ENCODE measurements at places on chromosomes 13 and 19.

DNA sequence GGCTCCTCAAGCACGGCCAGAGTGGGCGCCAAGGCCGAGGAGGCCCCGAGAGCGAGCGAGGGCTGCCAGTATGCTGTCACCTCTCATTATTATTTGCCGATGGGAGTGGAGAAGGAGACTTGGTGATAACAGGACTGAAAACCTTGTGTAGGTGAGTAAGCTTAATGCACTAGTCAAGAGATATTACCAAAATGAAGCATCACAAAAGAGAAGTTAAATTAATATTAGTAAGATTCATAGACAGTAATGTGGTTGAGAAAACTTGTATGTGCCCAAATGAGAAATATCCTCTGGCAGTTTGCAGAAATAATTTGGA is 204.5 kb upstream of the SLITRK1 start:
- no peak for DNase-seq

DNA sequence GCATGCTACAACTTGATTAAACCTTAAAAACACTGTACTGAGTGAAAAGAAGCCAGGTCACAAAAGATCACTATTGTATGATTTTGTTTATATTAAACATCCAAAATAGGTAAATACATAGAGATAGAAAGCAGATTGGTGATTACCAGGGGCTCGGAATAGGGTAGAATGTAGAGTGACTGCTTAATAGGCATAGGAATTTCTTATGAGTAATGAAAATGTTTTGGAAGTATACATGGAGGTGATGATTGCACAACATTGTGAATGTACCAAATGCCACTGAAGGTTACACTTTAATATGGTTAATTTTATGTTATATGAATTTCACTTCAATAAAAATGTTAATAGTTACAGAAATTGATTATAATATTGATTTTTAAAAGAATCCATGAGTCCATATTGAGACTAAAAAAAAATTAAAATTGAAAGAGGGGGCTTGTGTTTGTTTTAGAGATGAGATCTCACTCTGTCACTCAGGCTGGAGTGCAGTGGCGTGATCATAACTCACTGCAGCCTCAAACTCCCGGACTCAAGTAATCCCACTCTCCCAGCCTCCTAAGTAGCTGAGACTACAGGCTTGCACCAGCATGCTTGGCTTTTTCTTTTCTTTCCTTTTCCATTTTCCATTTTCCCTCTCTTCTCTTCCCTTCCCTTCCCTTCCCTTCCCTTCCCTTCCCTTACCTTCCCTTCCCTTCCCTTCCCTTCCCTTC is 85.1 kb downstream of the FNDC3A start:
- DNase-seq, result no peak

DNA sequence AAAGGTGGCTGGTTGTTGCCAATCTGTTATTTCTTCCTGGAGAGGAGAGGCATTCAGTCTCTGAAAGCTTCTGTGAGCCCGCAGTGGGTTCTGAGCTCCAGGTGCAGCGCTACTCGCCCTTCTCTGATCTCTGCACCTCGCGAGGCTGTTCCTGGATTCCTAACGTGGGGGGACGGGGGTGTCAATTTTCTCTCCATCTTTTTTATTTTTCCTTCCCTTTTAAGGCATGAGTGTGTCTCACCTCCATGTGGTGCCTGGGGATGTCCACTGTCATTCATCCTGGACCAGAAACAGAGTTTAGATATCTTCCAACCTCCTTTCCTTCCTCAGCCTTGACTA is 626 bp downstream of the ZNF233 start:
- no peak for DNase-seq

DNA sequence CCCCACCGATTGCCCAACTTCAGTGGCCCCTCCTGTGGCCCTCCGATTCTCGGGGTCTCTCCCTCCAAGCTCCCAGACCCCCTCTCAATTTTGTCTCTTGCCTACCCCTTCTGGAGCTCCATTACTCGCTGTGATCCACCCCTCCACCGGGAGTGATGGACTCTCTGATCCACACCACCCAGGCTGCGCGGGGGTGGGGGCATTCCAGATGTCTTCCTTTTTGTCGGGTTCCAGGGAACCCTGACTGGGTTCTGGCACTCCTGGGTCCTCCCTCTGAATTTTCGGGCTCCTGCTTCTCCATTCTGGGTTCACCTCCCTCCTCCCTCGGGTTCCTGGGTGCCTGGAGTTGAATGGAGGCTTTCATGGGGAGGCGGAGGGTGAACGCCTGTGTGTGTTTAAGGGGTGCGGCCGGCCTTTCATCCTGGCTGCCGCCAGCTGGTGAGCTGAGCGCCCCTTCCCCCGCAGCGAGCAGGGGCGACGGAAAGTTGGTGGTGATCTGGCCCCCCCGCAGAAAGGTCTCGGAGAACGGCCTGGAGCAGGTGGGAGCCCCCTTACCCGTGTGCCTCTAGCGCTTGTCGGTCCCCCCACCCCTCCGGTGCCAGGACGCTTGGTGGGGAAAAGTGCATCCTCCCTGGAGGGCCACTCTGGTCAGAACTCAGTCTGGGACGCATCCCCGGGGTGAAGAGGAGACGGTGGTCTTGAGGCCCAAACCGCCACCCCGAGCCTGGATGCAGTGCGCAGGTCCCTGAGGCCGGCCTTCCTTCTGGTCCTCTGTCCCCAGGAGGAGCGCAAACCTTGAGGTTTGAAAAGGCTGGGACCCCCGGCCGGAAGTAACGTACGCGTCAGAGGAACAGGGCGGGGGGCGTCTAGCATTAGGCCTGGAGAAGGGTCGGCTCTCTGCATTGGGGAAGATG is 1.6 kb downstream of the MISP3 start:
- peak; percentile 68 for DNase-seq

GRCh38 chr19:16520074-16520973 is 21.9 kb downstream of the CHERP start:
- no peak for DNase-seq

DNA sequence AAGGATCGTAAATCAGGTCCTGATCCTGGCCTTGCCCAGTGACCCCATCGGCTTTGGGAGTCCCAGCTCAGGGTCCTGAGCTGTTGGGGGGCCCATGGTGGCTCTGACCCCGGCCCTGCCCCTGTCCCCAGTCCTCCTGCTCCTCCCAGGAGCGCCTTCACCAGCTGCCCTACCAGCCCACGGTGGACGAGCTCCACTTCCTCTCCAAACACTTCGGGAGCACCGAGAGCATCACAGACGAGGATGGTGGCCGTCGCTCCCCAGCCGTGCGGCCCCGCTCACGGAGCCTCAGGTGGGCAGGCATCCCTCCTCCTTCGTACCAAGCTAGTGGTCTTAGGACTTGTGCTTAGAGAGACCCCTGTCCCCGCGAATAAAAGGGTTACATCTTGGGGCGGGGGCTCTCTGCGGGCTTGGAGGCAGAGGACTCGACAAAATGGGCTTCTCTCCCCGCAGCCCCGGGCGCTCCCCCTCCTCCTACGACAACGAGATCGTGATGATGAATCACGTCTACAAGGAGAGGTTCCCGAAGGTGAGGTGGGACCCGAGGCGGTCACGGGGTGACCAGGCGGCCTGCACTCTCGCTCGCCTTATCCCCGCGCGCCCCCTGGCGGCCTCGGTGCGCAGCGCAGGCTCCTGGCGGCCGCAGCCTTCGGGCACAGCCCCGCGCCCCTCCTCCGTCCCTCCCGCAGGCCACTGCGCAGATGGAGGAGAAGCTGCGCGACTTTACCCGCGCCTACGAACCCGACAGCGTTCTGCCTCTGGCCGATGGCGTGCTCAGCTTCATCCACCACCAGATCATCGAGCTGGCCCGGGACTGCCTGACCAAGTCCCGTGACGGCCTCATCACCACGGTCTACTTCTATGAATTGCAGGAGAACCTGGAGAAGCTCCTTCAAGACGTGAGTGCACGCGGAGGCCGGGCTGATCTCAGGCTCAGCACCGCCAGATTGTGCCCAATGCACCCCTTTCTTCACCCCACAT is 9.1 kb downstream of the MAST1 start:
- peak; percentile 9 for DNase-seq

Measured in C1 segment of cervical spinal cord (tissue), 14 donors.